GM23248 (cell line): ENCODE measurements at places on chromosomes 5 and 9. TPM values are rescaled to one million over a fixed set of nuclear protein-coding genes. Genes with fewer than 3 reads are reported as not detected.

DNA sequence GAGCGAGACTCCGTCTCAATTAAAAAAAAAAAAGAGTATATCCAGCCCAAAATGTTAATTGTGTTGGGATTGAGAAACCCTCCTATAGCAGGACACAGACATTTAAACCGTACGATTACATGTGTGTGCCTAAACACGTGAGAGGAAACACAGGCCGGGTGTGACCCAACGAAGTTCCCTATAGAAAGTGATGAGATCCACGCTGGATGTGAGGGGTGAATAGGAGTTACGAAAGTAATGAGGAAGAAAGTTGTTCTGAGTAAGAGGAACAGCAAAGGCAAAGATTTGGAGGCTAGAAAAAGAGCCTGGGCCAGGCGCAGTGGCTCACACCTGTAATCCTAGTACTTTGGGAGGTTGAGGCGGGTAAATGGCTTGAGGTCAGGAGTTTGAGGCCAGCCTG is 13.6 kb downstream of the NAIF1 start:
- DNase-seq = no peak

DNA sequence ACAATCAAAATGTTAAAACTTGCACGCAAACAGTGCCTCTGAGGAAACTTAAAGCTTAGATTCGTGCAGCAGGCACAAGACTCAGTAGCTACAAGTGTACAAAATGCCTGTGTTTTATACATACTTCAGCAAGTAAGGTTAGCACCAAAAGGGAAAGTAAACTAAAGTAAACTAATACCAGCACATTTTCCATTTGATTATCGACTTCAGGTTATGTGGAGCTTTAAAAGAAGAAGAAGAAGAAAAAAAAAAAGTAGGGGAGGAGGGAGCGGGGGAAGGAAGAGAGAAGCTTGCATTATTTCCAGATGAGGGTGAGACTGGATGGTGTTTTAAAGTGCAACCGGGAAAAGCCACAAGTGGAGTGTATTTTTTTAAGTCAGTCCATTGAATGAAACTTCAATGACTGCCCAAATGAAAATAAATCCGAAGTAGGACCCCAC is 596 bp upstream of the ADAMTS6 start:
- peak; percentile 64 for DNase-seq

DNA sequence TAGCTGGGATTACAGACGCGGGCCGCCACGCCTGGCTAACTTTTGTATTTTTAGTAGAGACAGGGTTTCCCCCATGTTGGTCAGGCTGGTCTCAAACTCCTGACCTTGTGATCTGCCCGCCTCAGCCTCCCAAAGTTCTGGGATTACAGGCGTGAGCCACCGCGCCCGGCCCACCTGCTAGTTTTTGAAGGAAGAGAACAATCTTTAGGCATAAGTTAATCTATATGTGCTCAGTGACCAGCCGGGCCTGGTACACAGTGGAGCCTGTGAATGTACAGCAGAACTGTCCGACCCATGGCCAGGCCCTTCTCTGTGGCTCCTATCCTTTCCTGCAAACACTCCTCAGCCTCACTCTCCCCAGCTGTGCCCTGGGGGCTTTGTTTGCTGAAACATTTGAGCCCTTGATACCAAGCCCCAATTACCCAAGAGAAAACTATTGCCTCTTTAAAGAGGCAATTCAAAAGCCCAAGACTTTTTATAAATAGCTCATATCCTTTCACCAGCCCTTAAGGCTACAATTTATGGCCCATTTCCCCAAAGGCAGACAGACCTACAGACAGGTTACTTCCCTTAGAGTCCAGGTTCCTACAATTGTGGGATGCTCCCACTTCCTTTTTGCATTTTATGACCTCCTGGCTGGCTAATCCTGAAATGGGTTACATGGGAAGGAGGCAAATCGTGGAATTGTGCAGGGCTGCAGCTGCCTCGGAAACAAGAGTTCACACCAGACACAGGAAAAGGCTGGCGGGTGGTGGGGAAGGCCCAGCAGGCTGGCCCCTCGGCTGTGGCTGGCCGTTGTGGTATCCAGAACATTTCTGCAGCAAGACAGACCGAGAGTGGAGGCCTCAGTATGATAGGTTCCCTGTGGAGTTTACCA is 37.5 kb downstream of the SPRY4 start:
- no peak for DNase-seq

DNA sequence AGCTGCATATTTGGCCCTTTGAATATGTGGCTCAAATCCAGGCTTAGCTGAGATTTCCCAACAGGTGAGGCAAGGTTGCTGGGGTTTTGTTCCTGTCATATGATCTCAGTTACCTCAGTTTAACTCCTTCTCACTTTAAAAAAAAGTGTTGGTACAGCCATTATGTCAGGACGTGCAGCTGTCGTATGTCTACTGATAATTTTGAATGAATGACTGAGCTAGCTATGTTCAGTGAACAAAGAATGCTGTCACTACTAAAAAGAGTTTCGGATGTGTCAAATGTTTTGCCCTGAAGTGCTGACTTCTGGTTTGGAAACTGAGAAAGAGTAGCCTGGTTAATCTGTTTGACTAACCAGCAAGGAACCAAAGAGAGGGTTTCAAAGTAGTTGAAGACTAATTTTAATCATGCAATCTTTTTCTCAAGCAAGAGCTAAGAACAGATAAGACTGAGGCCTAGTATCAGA is 106.3 kb upstream of the NR3C1 start:
- DNase-seq = no peak

DNA sequence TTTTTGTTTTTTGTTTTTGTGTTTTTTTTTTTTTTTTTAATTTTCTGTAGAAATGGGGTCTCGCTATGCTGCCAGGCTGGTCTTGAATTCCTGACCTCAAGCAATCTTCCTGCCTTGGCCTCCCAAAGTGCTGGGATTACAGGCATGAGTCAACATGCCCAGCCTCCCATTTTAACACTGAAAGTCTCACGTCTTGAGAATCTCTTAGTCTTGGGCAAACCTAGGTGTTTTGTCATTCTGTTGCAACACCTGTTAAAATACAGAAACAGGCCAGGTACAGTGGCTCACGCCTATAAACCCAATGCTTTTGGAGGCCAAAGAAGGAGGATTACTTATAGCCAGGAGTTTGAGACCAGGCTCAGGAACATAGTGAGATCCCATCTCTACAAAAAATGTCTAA is 599.0 kb downstream of the TLR4 start:
- DNase-seq = no peak

GRCh38 chr5:138725818-138726416 is 27.3 kb upstream of the CTNNA1 start:
- DNase-seq = peak; percentile 60

GRCh38 chr9:91119679-91120078 is 242.0 kb downstream of the AUH start:
- DNase-seq = peak; percentile 78

- DNase-seq = peak; percentile 77
Measured at GRCh38 chr5:42951293-42951840, 88.8 kb downstream of the ANXA2R start.

GRCh38 chr9:131181091-131181681 is 55.8 kb downstream of the NUP214 start:
- peak; percentile 8 for DNase-seq

- DNase-seq = no peak
Measured at GRCh38 chr9:136763649-136764035, 676 bp downstream of the LCN15 start.

DNA sequence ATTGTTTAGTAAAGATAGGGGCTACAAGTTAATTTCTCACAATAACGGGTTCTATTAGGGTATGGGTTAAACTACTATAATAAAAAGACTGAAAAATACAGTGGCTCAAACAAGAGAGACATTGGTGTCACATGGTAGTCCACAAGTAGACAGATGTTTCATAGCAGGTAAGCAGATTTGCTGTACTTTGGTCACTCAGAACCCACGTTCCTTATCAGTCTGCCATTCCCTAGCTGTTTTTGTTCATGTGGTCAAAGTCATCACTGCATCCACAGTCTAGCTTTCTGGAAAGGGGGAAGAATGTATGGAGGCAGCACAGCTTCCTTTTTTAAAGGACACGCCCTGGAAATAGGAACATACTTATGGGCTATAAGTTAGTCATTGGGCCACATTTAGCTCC is 73.0 kb downstream of the SLC12A2 start:
- no peak for DNase-seq

DNA sequence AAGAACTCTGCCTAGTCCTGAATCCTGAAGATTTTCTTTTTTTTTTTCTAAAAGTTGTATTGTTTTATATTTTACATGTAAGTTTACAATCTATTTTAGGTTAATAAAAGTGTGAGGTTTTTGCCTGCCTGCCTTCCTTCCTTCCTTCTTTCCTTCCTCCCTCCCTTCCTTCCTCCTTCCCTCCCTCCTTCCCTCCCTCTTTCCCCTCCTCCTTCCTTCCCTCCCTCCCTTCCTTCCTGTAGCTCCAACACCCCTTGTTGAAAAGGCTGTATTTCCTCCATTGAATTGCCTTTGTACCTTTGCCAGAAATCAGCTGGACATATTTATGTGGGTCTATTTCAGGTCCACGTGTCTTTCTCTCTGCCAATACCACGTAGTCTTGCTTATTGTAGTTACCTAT is 46.6 kb downstream of the CACNA1B start:
- DNase-seq = no peak

DNA sequence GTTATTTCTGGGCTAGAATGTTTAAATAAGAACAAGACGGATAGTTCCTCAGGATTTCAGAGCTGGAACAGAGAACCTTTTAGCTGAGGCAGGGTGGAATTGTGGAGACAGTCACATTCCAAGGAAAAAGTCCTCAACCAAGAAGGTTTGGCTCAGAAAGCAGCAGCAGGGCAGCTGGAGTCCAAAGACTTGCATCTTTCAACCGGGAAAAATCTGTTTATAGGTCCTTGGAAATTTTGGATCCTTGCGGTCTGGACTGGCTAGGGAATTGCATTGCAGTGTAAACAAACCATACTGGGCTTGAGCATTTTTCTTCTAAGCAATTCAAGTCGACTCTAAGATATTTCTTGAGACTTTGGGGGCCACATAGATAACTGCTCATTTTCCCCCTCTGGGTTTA is 40.8 kb upstream of the HMHB1 start:
- DNase-seq = peak; percentile 18

- DNase-seq = no peak
Measured at GRCh38 chr5:179253730-179254129, 91.5 kb downstream of the ADAMTS2 start.

SNAPC3 gene
- polyA plus RNA-seq = 31.2 and 31.9 TPM in 2 replicates

TUBB4B gene
- 373 and 391 TPM in 2 replicates for polyA plus RNA-seq

FOXB2 gene
- polyA plus RNA-seq = not detected in 2 replicates

ANGPTL2 gene
- 8.8 and 9.5 TPM in 2 replicates for polyA plus RNA-seq

CCDC192 gene
- polyA plus RNA-seq = 0.30 and 0.40 TPM in 2 replicates

TPPP gene
- not detected in 2 replicates for polyA plus RNA-seq

SPATA31D4 gene
- polyA plus RNA-seq = not detected in 2 replicates

PCDH1 gene
- polyA plus RNA-seq = 1.6 and 2.4 TPM in 2 replicates

CAMK2A gene
- polyA plus RNA-seq = not detected in 2 replicates

CYLC2 gene
- not detected in 2 replicates for polyA plus RNA-seq
